Coronary artery (tissue), 2 donors: ENCODE measurements at places on chromosomes 6 and 20.

- DNase-seq = no peak
Measured at GRCh38 chr6:84553527-84553926, 210.9 kb downstream of the TBX18 start.

GRCh38 chr6:54776891-54777290, 69.7 kb upstream of the FAM83B start:
- DNase-seq = no peak

- DNase-seq = no peak
Measured at GRCh38 chr6:86825436-86825835, 111.9 kb upstream of the HTR1E start.

DNA sequence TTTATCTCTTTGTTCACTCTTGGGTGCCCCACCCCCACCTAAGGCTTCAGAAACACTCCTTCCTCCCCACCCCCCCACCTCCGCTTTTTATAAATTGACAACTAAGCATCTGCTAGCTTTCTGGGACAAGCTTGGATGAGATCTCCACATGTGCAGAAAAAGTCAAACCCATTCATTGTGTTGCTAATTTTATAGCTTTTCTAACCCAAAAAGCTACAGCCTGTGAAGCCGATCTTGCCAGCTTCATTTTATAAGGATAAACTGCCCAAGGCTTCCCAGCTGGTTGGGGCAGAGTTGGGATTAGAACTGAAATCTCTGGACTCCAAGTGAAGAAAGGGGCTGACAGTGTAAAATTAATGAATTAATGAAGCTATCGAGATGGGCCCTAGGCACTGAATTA, 24.1 kb downstream of the BPIFB4 start:
- no peak for DNase-seq

DNA sequence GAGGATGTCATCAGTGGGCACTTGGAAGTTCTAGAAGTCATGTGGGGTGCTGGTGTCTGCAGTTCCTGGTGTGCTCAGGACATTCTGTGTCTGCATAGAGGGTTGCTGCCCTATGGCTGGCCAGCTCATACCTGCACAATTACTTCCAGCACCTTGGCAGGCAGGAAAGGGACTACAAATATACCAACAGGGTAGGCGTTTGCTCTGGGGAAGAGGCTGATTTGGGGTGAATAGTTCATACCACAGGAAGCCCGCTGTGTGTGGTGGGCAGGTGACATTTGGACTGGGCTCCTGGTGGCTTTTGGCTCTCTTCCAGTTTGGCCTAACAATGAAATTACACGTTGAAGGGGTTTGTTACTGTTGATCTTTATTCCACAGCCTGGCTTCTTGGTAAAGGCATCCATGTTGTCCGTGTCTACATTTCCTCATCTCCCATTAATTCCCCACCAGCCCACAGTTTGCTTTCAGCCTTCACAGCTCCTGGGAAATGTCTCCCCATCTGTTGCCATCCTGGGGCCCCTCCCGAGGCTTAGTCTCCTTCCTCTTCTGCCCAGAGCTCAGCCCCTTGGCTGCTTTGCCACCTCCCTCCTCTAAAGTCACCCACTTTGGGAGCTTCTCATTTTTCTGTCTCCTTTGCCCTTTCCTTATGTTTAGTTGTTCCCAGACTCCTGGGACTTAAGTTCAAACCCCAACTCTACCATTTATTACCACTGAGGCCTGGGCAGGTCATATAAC, 88.1 kb downstream of the RSPH3 start:
- no peak for DNase-seq

DNA sequence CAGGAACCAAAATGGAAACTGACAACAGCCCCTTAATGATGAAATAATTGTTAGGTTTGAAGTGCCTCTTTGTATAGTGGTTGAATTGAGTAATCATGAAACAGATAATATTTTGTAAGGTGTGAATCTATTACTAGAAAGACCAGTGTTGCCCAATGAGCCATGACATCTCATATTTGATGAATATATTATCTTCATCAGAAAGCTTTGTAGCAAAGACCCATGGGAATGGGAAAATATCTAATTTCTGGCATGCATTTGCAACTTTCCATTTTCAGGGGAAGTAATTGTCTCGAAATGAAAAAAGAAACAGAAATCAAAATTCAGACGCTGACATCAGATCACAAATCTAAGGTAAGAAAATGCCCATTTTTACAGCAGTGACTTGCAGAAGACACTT, 57.3 kb upstream of the LAMP5 start:
- no peak for DNase-seq

DNA sequence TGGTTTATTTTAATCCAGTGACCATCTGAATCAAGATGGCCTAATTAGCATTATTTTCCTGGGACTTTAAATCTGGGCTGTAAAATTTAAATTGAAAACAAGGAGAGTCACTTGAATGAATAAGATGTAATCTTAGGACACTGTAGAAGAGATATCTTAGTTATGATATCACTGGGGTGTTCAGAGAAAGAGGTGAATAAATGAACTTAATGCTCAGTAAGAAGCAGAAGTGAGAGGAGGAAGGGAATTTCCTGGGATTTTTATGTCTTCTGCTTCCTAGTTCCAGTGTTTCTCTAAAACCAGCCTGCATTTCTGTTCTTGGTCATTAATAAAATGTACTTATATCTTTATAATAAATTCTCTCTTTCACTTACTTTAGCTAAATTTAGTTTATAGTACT, 136.8 kb upstream of the PTPRK start:
- DNase-seq = no peak

GRCh38 chr6:116221067-116221466, 32.8 kb downstream of the TSPYL4 start:
- DNase-seq = no peak

DNA sequence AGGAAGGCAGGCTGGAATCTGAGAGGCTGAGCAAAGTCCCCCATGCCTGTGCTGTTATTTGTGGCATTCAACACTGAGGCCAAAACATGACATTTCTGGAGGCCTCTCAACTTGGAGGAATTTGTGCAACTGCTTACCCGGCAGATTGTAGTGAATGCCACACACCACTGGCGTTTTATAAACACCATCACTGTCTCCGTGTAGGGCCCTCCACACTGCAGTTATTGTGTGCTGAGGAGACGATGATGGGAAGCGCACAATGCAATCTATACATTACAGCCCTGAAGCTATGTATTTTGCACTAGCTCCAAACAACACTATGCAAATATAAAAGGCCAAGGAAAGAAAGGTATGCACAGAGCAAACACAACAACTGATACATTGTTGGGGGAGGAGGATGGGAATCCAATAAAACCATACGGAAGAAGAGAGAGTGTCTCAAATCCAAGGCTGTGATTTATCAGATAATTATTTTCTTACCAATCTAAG, 106.5 kb downstream of the SMLR1 start:
- no peak for DNase-seq

DNA sequence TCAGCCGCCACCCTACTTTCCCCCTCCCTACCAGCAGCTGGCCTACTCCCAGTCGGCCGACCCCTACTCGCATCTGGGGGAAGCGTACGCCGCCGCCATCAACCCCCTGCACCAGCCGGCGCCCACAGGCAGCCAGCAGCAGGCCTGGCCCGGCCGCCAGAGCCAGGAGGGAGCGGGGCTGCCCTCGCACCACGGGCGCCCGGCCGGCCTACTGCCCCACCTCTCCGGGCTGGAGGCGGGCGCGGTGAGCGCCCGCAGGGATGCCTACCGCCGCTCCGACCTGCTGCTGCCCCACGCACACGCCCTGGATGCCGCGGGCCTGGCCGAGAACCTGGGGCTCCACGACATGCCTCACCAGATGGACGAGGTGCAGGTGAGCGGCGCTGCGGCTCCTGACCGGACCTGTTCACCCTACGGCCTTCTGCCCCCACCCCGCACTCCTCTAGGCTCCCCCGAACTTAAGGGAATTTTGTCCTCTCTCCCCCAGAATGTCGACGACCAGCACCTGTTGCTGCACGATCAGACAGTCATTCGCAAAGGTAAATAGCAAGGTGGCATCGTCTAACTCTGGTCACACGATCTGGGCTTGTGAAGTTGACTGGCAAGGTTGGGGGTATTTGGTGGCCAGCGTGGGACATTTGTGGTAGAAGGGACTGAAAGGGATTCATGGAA, 2.3 kb downstream of the TFAP2C start:
- DNase-seq = no peak

DNA sequence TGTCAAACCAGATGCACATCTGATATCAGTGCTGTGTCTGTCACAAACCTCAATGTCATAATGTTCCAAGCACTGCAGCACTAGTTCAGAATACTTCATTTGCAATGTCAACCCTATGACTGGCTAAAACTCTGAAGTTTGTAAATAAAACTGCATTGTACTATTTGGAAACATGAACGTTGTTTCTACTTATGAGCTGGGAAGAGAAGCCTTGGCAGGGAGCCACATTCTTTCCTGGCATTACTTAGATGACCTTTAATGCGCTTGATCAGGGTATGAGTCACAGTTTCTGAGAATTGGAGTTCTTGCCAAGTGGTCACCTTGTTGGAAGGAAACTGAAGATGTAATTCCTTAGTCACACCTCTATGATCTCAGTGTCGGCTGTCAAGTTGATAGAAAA, 664.8 kb upstream of the MMS22L start:
- DNase-seq = no peak

- no peak for DNase-seq
Measured at GRCh38 chr6:156457601-156458000, 319.6 kb upstream of the ARID1B start.

DNA sequence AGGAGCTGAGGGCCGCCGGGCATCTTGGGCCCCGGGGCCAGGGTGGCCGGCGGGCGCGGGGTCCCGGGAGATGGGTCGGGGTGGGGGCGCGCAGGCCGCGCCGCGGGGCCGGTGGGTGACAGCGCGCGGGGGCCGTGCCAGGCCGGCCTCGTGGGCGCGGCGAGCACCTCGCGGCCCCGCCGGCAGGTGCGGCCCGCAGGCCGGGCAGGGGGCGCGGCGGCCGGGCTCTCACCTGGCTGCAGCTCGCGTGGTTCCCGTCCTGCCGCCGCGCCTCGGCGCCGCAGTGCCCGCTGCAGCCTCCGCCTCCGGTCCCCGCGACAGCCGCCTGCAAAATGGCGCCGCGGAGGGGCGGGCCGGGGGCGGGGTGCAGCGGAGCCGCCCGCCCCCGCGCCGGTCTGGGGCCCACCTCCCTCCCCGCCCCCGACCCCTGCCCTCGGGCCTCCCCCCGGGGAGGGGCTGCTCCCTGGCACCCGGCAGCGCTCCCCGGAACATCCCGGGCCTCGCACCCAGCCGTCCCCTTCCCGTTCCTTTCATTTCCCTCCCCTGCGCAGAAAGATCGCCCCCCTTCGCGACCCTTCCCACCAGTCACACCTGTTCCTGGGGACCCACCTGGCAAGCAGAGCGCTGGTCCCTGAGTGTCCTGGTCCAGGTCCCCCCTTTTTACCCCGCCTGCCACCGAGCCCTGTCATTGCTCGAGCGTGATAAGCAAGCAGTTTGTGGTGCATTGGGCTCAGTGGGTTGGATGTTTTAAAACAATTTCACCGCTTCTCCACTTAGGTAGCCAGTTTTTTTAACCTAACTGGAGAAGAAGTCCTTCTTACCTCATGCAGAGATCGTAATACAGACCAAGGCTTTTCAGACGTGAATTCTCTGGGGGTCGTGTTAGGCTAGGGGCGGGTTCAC, at the start of gene SLC23A2:
Gene SLC23A2 (minus strand): TSS at position 337 of the 903 bp plus-strand sequence. CDS start 68,948 bp downstream, outside the sequence.
- DNase-seq = no peak

GRCh38 chr6:164101859-164102258, 687.3 kb downstream of the QKI start:
- no peak for DNase-seq

- no peak for DNase-seq
Measured at GRCh38 chr20:18394363-18394762, 72.5 kb downstream of the DZANK1 start.

DNA sequence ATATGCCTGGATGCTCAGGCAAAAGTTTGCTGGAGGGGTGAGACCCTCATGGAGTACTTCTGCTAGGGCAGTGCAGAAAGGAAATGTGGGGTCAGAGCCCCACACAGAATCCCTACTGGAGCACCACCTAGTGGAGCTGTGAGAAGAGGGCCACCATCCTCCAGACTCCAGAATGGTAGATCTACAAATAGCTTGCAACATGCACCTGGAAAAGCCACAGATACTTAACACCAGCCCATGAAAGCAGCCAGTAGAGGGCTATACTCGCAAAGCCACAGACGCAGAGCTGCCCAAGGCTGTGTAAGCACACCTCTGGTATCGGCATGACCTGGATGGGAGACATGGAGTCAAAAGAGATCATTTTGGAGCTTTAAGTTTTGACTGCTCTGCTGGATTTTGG, 60.7 kb upstream of the GJE1 start:
- DNase-seq = no peak

DNA sequence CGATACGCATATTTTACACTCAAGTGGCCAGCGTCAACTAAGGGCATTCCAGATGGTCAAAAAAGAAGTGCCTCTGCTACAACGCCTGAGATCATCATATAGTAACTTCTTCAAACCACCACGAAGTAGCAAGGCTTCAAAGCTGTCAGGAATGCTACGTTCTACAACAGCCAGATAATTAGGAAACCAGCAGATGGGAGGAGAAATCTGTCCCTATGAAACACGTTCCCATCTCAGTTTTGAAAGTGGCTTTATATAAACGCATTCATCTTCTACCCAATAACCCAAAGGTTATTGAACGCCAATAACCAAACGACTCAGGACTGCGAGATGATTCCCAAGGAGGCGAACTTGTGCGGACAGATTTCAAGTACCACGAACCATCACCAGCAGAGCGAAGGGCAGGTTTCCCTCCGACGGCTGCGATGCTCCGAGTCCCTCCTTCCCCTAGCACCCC, 1.2 kb downstream of the ABHD12 start:
- DNase-seq = no peak

DNA sequence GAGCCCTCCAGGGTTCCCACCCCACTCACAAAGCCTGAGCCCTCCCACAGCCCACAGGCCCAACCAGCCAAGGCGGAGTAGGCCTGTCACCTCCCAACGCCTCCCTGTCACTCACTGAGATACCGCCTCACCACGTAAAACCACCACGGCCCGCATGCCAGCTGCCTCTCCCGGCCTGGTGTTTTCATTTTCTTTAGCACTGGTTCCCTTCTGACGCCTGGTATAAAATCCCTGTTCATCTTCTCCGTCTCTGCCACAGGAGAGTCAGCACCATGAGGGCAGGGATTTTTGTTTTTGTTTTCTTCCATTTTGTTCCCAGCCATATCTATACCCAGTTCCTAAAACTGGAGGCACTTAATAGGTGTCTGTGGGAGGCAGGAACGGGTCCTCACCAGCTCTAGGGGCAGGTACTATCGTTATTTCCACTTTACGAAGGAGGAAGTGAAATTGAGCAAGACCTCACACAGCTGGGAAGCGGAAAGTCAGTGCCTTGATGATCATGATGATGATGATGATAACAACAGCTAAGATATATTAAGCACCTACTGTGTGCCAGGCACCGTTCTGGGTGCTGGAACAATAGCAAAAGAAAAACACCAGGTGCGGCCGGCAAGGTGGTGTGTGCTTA, 58.6 kb downstream of the SNAI1 start:
- DNase-seq = no peak

- no peak for DNase-seq
Measured at GRCh38 chr20:35988910-35989463, 20.6 kb downstream of the CNBD2 start.

- no peak for DNase-seq
Measured at GRCh38 chr6:54185885-54186284, 74.6 kb downstream of the MLIP start.
